ENCODE measurements at places on chromosomes 3 and 15.

DNA sequence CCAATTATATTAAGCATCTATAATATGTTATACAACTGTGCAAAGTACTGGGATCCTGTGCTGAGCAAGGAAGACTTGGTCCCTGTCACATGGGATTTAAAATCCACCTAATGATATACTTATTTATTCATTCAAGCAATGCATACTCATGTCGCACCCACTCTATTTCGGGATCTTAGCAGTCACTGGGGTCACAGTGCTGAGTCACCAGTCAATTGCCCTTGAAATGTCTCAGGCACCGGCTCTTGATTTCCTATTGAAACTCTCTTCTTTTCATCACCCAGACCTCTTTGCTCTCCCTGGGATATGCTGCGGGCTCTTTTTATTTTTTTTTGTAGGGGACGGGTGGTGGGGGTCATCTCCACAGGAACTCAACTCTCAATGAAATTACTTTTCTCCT lies 194.5 kb upstream of the GAP43 start:
- no peak for DNase-seq

DNA sequence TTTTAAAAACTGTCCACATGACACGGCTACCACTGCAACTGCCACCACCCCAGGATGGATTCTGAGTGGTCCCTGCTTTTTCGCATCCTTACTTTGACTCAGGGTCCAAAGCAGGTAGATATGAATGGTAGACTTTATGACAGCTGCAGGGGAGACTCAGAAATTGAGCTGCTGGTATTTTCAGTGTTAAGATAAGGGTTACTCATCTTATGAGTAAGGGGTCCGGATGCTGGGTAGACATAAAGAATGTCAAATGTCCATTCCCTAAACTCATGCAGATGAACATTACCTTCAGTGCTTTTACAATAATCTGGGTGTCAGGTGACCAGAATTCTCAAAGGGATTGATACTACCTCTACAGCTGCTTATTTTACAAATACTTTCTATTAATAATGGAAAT lies 25.9 kb upstream of the BBX start:
- no peak for DNase-seq

- no peak for DNase-seq
These were observed 29.3 kb upstream of the TRAK1 start for GRCh38 chr3:42061713-42062380.

DNA sequence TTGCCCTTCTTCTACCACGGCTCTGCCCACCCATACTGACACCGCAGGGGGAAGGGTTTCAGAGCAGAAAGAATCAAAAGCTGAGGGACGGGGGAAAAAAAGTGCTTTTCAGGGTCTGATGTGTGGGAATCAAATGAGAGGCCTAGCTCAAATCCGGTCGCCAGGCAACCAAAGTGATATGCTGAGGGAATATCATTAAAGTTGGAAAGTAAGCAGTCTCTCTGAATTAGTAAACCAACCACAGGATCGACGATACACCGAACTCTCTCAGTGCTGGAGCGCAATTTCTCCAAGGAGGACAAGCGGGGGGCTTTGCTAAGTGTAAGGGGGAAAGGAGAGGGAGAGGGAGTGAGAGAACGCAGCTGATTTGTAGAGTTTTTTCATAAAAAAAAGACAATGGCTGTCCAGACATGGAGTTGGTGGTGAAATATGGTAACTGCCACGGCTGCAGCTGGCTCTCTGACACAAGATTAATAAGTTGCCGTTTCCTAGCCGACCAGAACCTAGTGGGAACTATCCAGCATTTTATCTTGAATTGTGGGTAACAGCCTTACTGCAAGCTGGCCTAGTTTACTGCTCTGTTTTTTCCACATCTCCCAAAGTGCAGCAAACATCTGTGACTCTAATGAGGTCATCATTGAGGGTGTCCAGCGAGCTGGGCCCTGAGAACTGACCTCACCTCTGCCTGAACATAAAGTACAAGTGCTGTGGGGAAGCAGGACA lies 530.2 kb downstream of the SOX2 start:
- no peak for DNase-seq

DNA sequence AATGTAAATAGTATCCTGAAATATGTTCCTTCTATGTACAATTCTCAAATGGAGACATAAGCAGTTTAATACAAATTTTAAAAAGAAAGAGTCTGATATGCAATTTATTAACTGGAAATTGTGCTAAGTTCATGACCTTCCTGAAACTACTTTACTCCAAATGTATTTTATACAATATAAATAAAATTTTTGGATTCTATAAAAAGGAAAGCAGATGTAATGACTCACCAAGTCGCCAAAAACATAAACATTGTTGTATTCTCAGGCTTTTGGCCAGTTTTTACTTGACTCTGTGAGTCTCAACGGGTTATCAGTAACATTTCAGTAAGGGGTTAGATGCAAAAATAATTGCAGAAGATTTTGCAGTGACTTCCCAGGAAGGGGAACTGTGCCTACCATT lies 948.2 kb downstream of the EPHA3 start:
- DNase-seq = no peak

DNA sequence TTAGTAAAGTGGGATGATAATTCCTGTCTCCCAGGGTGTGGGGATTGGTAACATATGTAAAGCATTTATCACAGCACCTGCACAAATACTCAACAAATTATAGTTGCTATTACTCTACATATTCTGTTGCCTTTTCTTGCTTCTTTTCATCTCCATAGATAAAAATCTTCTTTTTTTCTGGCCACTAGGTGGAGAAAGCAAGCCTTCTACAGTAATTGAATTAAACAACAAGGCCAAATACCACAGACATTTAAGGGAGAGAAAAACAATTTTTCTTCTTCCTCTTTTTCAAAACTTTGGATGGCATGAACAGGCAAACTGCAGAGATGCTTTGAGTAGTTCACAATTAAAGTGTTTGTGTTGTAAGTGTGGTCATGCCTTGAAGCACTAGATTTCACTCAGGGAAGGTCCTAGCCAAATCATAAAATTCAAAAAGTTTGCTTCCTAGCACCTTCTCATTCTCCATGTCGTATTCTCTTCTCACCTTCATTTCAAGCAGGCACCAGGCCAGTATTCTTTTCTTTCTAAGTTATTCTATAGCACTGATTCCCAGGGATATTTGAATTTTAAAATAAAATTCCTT lies 493.4 kb upstream of the TGFBR2 start:
- DNase-seq = no peak

GRCh38 chr15:81947548-81947947 lies 98.3 kb downstream of the MEX3B start:
- no peak for DNase-seq

GRCh38 chr15:78021761-78022160 lies 55.8 kb downstream of the TBC1D2B start:
- no peak for DNase-seq

DNA sequence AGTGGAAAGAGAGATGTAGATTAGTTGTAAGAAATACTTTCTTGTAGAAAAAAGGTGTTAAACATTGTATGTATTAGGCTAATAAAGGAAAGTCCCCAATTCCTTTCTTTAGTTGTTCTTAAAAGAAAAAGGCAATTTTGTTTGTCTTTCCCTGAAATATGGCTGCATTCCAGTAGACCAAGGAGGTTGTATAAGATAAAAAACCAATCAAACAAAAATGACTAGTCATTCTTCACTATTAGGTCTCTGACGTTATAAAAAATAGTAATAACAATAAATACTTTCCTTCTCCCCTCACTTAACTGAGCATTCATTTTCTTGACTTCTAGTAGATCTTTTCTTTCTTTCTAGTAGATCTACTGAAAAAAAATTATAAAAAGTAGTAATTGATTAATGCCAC lies 8.6 kb upstream of the PPM1L start:
- no peak for DNase-seq

- no peak for DNase-seq
These were observed 533.1 kb downstream of the OTOL1 start for GRCh38 chr3:162029736-162030135.

- no peak for DNase-seq
These were observed 542.7 kb upstream of the ADAMTS9 start for GRCh38 chr3:65230261-65231139.

GRCh38 chr3:42071904-42072812 lies 19.0 kb upstream of the TRAK1 start:
- no peak for DNase-seq

DNA sequence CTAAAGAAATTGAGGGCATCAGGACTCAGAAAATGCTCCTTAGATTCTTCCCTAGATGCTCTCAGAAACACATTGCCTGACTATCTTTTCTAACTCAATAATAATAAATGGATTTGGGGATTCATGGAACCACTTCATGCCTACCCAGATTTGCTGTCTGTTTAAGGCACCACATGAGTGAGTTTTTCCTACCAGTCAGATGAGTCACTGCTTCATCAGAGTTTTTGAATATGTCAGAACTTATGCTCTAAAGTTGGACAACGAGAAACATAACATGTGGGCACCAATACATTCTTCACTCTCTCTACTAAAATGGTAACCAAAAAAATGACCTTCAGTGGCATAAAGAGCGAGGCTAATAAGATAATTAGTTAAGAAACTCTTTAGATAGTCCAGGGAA lies 1135.1 kb downstream of the TUSC7 start:
- no peak for DNase-seq

GRCh38 chr3:42254566-42254965 lies 11.4 kb downstream of the CCK start:
- no peak for DNase-seq
